ENCODE measurements at places on chromosomes 7 and 10.
A peak's percentile ranks its signal among the peaks of the same experiment; 100 is the strongest.

GRCh38 chr10:3570855-3571266 is 214.1 kb downstream of the KLF6 start:
- H3K27ac ChIP-seq = no peak overlapping the region
- H3K27me3 ChIP-seq = no peaks in the 10 kb centered on the region
- H3K4me3 ChIP-seq = no peak overlapping the region
- H3K4me1 ChIP-seq = no peaks in the 10 kb centered on the region
- DNase-seq = no peak
- no peaks in the 10 kb centered on the region for H3K36me3 ChIP-seq

- H3K27ac ChIP-seq = no peak overlapping the region
- no peak for DNase-seq
- peaks cover 30% of the 10 kb centered on the region for H3K4me1 ChIP-seq
- no peaks in the 10 kb centered on the region for H3K27me3 ChIP-seq
- H3K4me3 ChIP-seq = no peak overlapping the region
These were observed 2.4 kb upstream of the MKLN1 start for GRCh38 chr7:131325179-131325840.

DNA sequence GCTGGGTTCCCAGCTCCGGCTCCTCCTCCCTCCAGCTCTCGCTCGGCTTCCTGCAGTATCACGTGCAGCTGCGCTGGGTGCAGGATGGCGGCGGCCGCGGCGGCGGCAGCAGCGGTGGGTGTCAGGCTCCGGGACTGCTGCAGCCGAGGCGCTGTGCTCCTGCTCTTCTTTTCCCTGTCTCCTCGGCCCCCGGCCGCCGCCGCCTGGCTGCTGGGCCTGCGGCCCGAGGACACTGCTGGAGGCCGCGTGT is at the start of gene CNNM1:
Gene CNNM1, plus strand, starts transcription at position 53 of the 250 bp plus-strand sequence. Its CDS starts 32 bp downstream, at position 85.
- H3K36me3 ChIP-seq = no peaks in the 10 kb centered on the region
- no peak for DNase-seq
- no peak within 1 kb of the TSS for H3K27ac ChIP-seq
- peaks cover 21% of the 10 kb centered on the region for H3K4me1 ChIP-seq

- H3K36me3 ChIP-seq = no peaks in the 10 kb centered on the region
- no peak overlapping the region for H3K4me3 ChIP-seq
- H3K27me3 ChIP-seq = no peaks in the 10 kb centered on the region
- no peak overlapping the region for H3K27ac ChIP-seq
- no peaks in the 10 kb centered on the region for H3K4me1 ChIP-seq
These were observed 360.0 kb downstream of the MAGI2 start for GRCh38 chr7:79093421-79093820.

GRCh38 chr7:81081616-81082015 is 162.8 kb upstream of the SEMA3C start:
- DNase-seq = no peak
- no peaks in the 10 kb centered on the region for H3K4me1 ChIP-seq
- no peaks in the 10 kb centered on the region for H3K27me3 ChIP-seq
- no peaks in the 10 kb centered on the region for H3K36me3 ChIP-seq
- no peak overlapping the region for H3K4me3 ChIP-seq
- H3K27ac ChIP-seq = no peak overlapping the region

DNA sequence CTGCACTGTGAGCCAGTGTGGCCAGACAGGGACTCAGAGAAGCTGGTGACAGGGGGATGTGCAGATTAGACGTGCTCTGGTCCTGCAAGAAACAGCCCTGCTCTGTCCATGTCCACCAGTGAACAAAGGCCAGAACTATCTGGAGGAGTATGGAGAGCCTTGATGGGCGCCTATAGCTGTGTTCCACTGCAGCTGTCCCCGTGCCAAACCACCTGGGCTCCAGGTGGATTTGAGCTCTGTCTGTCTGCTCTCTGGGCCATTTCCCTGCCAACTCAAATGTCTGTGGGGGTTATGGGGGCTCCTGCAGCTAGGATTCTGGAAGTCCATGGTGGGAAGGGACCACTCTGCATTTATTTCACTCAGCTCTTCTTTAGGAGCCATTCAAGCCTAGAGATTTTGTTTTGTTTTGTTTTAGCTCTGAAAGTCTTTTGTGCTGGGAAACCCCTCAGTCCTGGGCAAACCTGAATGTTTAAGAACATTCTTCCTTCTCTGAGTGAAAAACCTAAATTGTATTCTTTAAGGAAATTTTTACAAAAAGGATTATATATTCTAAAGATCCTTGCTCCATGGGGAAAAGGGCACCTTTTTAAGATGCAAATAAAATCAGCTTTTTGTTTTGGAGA is 1039.5 kb upstream of the SORCS1 start:
- no peaks in the 10 kb centered on the region for H3K27me3 ChIP-seq
- H3K27ac ChIP-seq = no peak overlapping the region
- no peaks in the 10 kb centered on the region for H3K4me1 ChIP-seq
- no peaks in the 10 kb centered on the region for H3K36me3 ChIP-seq

DNA sequence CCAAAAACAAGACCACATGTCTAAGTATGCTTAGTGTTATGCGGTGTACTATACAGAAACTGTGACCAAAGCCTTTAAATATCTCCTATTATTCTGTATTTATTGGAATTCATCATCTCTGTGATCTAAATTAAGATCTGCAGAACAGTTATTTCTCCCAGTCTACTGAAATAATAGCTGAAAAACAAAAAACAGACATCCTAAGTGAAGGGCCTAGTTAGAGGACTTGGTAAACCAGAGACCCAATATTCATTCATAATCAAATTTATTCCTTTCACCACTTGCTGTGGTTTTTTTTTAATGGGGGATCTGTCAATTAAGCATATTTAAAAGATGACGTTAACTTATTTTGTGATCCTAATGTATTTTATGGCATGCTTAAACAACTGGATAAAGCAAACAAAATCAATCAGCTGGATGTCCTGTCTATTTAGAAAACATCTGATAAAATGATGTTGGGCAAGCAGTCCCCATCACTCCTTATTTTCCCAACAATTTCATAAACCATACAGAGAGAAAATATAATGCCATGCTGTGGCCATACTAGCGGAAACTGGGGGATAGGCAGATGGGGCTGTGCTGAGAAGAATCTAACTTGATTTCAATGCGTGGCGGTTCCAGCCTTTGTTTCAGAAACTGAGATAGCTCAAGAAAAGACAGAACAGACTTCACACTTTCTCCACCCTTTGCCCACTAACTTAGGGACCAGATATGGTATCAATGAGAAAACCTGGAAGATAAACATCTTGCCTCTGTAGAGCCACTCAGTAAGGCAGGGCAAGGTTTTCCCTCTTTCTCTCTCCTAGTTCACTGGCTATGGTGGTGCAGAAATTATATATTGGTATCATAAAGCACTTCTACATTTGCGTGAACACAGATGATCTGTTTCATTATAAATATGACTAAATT is 32.9 kb downstream of the ICA1 start:
- no peaks in the 10 kb centered on the region for H3K36me3 ChIP-seq
- no peak overlapping the region for H3K4me3 ChIP-seq
- no peaks in the 10 kb centered on the region for H3K27me3 ChIP-seq
- no peaks in the 10 kb centered on the region for H3K4me1 ChIP-seq

- H3K27ac ChIP-seq = peak overlapping the region; percentile 99
- H3K4me3 ChIP-seq = peak overlapping the region; percentile 61
- DNase-seq = no peak
- H3K4me1 ChIP-seq = peaks cover 54% of the 10 kb centered on the region
These were observed 2.9 kb downstream of the KLF6 start for GRCh38 chr10:3782146-3782450.

- no peaks in the 10 kb centered on the region for H3K36me3 ChIP-seq
- DNase-seq = no peak
- no peaks in the 10 kb centered on the region for H3K27me3 ChIP-seq
These were observed 34.6 kb downstream of the XRCC2 start for GRCh38 chr7:152641384-152641783.

- no peaks in the 10 kb centered on the region for H3K36me3 ChIP-seq
- H3K27ac ChIP-seq = no peak overlapping the region
- no peaks in the 10 kb centered on the region for H3K4me1 ChIP-seq
- H3K27me3 ChIP-seq = no peaks in the 10 kb centered on the region
- H3K4me3 ChIP-seq = no peak overlapping the region
These were observed 124.7 kb downstream of the ELMO1 start for GRCh38 chr7:37323966-37324365.

DNA sequence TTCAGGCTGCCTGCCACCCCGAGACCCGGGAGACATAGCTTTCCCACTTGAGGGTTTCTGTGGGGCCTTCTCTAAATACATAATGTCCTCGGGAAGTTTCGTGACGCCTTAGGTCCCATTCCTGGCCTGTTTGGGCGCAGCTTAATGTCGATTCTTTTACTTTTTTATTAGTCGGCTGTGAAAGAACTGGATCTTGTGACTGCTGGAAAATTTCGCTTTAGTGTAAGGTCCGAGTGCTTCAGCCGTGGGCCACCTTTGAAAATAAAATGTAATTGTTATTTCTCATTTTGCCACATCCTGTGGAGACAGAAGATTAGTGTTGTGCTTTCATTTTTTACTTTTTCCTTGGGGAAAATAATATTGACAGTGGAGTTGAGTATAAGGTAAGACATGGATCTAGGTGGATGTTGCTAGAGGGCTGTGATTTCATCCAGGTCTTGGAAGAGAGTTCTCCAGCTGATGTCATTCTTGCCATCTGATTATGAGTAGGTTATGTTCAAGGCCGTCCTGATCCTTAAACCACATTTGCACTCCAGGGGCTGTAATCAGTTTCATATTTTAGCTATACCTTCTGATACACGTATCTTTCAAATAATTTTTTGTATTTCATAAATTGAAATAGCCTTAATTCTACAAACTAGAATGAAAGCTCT is 830 bp downstream of the RAB18 start:
- no peaks in the 10 kb centered on the region for H3K27me3 ChIP-seq
- DNase-seq = no peak
- peaks cover 4% of the 10 kb centered on the region for H3K36me3 ChIP-seq
- H3K4me3 ChIP-seq = peak overlapping the region; percentile 62
- peaks cover 51% of the 10 kb centered on the region for H3K4me1 ChIP-seq
- H3K27ac ChIP-seq = peak overlapping the region; percentile 92

GRCh38 chr10:26714415-26715136 is 17.1 kb downstream of the PDSS1 start:
- no peak for DNase-seq
- peaks cover 6% of the 10 kb centered on the region for H3K36me3 ChIP-seq
- H3K27me3 ChIP-seq = no peaks in the 10 kb centered on the region

- H3K27me3 ChIP-seq = no peaks in the 10 kb centered on the region
- H3K4me1 ChIP-seq = no peaks in the 10 kb centered on the region
- no peak overlapping the region for H3K4me3 ChIP-seq
- DNase-seq = no peak
- H3K36me3 ChIP-seq = no peaks in the 10 kb centered on the region
These were observed 221.8 kb upstream of the KLF6 start for GRCh38 chr10:4006858-4007257.

DNA sequence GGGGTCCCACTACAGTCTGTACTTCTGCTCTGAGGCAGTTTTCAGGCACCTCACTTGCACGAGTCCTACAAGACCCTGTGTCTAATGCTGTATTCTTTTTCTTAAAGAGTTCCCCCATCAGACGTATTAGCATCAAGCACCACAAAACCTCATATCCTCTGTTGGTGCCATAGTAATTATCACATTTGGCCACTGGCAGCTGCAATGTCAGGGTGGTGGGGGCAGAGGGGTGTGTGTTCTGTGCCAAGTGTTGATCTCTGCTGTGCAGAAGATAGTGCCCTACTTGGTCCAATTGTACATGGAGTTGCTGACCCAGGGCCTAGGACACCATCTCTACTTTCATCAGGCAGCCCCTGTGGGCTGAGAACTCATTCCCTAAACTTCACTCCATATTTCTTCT is 20.0 kb upstream of the JAZF1 start:
- H3K4me1 ChIP-seq = no peaks in the 10 kb centered on the region
- H3K36me3 ChIP-seq = no peaks in the 10 kb centered on the region
- H3K27ac ChIP-seq = no peak overlapping the region
- H3K4me3 ChIP-seq = no peak overlapping the region

GRCh38 chr7:158206341-158206740 is 381.3 kb downstream of the PTPRN2 start:
- DNase-seq = no peak
- H3K27me3 ChIP-seq = no peaks in the 10 kb centered on the region
- H3K27ac ChIP-seq = no peak overlapping the region
- no peaks in the 10 kb centered on the region for H3K36me3 ChIP-seq

DNA sequence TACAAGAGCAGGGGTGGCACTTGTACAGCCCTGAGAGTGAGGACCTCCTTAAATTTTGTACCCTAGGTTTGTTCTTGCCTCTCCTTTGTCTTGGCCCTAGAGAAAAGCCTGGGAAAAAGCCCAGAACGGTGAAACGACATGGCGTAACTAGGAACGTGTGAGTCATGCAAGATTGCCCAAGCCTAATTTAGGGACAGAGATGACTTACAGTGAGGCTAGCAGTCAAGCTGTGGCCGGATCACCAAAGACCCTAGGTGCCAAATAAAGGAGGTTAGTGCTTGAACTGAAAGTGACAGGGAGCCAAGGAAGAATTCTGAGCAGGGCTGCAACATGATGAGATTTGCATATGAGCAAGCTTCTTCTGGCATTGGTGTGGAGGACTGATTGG is 25.1 kb downstream of the TBXAS1 start:
- H3K4me1 ChIP-seq = peaks cover 14% of the 10 kb centered on the region
- no peaks in the 10 kb centered on the region for H3K27me3 ChIP-seq
- H3K4me3 ChIP-seq = no peak overlapping the region
- H3K36me3 ChIP-seq = no peaks in the 10 kb centered on the region
- peak; percentile 88 for DNase-seq

DNA sequence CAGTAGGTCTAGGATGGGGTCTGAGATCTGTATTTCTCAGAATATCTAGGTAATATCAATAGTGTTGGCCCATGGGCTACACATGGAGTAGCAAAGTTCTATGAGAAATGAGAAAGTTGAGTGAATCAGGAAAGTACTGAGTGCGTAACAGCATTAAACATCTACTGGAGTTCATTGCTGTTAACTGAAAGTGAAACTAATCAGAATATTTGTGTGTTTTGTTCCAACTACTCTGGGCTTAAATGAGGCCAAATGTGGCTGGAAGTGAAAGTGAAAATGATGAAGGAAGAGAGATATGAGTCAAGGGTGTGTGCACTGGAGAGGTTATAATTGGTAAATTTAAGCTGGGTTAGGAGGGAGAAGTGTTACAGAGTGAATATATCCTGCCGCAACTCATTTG is 46.5 kb downstream of the TMEM106B start:
- H3K4me1 ChIP-seq = no peaks in the 10 kb centered on the region
- no peak overlapping the region for H3K4me3 ChIP-seq
- no peak overlapping the region for H3K27ac ChIP-seq
- no peaks in the 10 kb centered on the region for H3K36me3 ChIP-seq
- H3K27me3 ChIP-seq = no peaks in the 10 kb centered on the region

GRCh38 chr10:10368951-10369576 is 648.6 kb upstream of the CELF2 start:
- no peak overlapping the region for H3K27ac ChIP-seq
- H3K36me3 ChIP-seq = no peaks in the 10 kb centered on the region
- H3K27me3 ChIP-seq = no peaks in the 10 kb centered on the region
- no peaks in the 10 kb centered on the region for H3K4me1 ChIP-seq
- DNase-seq = no peak

Data from vagina (tissue), 2 donors.